Glomerular endothelial cell (primary cell): ENCODE measurements at places on chromosomes 1 and 21. TPM values are rescaled to one million over a fixed set of nuclear protein-coding genes. Genes with fewer than 3 reads are reported as not detected.
A peak's percentile ranks its signal among the peaks of the same experiment; 100 is the strongest.

SPATA1 gene
- 7.2 TPM in 1 of 2 replicates, not detected in the other for total RNA-seq

GBP5 gene
- 0.92 and 3.0 TPM in 2 replicates for total RNA-seq

UBXN11 gene
- total RNA-seq = 1.9 and 5.0 TPM in 2 replicates

KRTAP13-2 gene
- total RNA-seq = not detected in 2 replicates

RAB3B gene
- 10.2 and 11.4 TPM in 2 replicates for total RNA-seq

VHLL gene
- not detected in 2 replicates for total RNA-seq

IL22RA1 gene
- total RNA-seq = not detected in 2 replicates

CLSTN1 gene
- total RNA-seq = 120 and 149 TPM in 2 replicates

C1orf87 gene
- total RNA-seq = not detected in 2 replicates

SLC39A1 gene
- 84.0 and 109 TPM in 2 replicates for total RNA-seq

HSPB7 gene
- total RNA-seq = not detected in 2 replicates

DNA sequence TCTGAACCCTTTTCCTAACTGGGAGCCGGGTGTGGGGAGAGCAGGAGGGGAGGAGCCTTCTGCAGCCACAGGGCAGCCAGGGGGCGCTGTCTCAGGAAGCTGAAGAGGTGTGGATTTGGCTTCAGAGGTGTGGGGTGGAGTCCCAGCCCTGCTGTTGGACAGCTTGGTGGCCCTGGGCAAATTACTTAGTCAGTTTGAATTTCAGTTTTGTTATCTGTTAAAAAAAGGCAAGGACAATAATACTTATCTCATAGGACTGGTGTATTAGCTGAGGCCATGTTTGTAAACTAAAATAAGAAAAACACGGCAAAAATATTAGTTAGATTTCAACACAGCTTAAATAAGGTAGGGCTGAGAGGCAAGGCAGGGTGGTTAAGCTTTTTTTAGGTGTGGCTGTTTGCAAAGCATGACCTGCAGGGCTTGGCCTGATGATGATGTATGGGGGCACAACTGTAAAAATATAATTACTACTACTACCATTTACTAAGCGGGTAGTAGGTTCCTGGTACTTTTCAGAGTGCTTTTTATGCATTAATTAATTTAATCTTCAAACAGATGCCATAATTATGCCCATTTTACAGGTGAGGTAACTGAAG, 111.8 kb downstream of the PLXNA2 start:
- DNase-seq = peak; percentile 12

- no peak for DNase-seq
Observed at GRCh38 chr1:27065999-27066630, 53.5 kb upstream of the TENT5B start.

DNA sequence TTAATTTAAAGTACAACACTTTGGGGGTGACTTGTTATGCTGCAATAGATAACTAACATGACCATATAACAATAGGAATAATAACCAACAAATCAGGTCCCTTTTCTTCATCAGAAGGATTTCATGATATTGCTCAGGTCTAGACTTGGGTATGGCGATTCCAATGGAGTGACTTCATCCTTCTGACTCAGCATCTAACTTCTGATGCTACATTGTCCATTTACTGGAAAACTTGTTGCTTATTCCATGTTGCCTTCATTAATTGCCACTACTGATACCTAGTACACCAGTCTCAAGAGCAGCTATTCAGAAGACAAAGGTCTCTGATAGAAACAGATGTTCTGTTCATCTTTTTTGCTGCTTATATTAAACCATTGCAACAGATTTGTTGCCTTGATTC, 324.3 kb downstream of the TGFB2 start:
- DNase-seq = no peak

- no peak for DNase-seq
Observed at GRCh38 chr1:62437273-62437940, 558 bp downstream of the USP1 start.

- DNase-seq = no peak
Observed at GRCh38 chr21:37675202-37675801, 241.0 kb downstream of the KCNJ6 start.

DNA sequence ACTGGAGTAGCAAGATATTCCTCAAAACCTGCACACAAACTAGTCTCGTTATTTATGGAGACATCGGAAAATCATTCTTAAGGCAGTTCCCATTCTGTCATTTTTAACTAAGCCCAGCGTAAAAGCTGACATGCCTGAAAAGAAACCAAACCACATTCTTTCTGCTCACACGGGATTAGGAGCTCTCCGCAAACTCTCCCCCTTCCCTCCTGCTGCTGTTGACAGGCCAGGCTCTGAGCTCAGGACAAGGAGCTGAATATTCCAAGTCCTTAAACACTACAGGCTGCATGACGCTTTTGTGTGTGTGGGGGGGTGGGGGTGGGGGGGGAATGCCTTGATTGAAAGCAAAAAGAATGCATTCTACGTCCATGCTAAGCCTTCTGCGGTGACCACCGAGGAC, 5.2 kb downstream of the OLIG1 start:
- DNase-seq = no peak

DNA sequence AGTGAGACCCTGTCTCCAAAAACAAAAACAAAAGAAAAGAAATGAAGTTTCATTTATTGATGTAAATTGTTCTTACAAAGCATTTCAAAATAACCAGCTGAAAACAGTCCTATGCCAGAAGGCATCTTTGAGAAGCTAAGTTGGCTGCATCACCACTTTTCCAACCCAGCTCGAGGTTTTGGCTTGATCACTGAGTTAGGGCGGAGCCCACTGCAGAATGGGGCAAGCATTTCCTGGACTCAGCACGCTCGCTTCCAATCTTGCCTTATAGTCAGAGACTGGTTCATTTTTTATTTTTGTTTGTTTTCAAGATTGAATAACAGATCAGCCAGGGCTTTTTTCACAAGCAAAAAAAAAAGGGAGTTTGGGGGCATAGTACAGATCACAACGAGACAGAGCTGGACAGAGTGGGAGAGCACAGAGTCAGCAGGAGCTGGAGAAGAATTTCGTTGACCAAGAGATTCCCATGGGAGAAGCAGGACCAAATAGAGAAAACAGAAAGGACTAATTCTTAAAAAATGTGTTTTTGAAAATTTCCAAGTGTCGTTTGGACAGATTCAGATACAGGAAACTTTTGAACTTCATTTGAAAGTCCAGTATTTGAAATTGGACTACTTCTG, 23.5 kb upstream of the COL6A1 start:
- DNase-seq = no peak

GRCh38 chr1:214638997-214639396, 36.0 kb downstream of the CENPF start:
- DNase-seq = no peak

GRCh38 chr1:112527266-112528010, 18.7 kb downstream of the WNT2B start:
- DNase-seq = no peak
